ENCODE measurements at places on chromosomes 6 and 20.

GRCh38 chr6:55058682-55059081, 115.6 kb upstream of the HCRTR2 start:
- no peak for DNase-seq

GRCh38 chr6:38671885-38672467, 31.0 kb downstream of the GLO1 start:
- DNase-seq, result no peak

- DNase-seq, result no peak
These were observed 34.7 kb downstream of the FILIP1 start for GRCh38 chr6:75458895-75459294.

DNA sequence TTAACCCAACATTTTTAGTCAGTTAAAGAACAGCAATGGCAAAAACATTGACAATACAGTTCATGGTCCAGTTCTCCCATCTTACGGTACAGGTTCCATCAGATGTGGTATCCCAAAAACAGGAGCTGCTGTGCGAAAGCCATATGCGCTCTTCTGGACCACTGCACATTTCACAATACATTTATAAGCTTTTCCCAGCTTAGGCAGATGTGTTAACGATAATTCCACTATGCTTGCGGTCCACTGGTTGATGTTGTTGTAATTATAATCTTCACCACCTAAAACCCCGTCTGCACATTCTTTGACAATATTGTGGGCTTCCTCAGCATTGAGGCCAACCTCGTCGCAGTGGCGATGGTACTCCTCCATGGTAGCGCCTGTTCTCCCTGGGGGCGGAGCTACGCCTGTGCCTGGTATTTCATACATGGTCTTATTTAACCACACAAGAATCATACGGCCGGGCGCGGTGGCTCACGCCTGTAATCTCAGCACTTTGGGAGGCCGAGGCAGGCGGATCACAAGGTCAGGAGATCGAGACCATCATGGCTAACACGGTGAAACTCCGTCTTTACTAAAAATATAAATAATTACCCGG, 52.0 kb downstream of the BFSP1 start:
- DNase-seq, result no peak

GRCh38 chr6:158165919-158166416, 2.1 kb downstream of the SERAC1 start:
- DNase-seq, result no peak

- DNase-seq, result no peak
These were observed 102.9 kb downstream of the AIG1 start for GRCh38 chr6:143163621-143164020.

- DNase-seq, result no peak
These were observed 176.4 kb downstream of the ADGB start for GRCh38 chr6:146775220-146775619.

GRCh38 chr6:15325540-15325955, 79.7 kb downstream of the JARID2 start:
- DNase-seq, result no peak

DNA sequence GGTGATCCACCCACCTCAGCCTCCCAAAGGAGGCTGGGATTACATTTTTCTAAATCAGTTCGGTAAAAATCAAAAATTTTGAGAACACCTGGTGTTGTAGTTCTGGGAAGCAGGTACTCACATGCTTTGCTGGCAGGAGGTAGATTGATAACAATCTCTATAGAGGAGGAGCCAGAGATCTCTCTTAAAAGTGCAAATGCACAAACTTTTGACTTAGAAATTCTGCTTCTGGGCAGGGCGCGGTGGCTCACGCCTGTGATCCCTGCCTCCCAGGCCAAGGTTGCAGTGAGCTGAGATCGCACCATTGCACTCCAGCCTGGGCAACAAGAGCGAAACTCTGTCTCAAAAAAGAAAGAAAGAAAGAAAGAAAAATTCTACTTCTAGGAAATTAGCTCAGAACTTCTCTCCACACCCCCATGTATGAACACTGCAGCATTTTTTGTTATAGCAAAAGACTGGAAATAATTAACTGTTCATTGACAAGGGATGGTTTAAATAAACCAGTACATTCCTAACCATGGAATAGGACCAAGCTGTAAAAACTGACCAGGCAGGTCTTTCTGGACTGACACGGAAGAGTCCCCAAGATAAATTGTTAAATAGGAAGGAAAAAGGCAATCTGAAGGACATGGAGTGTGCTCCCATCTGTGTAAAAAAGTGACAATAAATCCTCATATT, 14.4 kb upstream of the TRIB3 start:
- no peak for DNase-seq

DNA sequence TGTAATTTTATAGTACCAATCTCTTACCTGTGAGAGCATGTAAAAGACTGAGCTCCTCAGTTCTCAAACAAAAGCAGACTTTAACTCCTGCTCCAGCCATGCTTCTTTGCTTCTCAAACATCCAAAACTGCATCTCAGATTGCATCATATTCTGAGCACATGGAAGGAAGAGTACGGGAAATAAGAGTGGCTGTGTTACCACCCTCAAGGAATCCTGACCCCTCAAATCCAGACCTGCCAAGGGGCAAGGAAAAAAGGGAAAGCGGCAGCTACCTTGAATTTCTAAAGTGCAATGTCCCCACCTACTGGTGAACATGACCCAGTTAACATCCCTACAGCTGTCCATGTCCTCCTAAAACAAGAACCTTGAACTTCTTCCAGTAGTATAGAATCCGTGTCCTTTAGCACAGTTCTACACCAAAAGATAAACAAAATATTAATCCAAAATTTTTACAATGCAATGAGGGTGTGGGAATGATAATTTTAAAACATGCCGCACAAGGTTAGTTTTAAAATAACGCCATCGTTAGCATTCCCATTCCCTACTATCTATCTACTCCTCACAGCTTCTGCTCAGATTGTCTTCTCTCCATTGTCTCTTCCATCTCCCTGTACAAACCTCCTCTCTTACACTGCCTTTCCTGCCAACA, 34.1 kb upstream of the HLA-DQB1 start:
- no peak for DNase-seq

- DNase-seq, result no peak
These were observed 11.2 kb downstream of the NKX2-4 start for GRCh38 chr20:21386111-21386510.

GRCh38 chr6:75893776-75894152, 144.7 kb downstream of the MYO6 start:
- no peak for DNase-seq

- no peak for DNase-seq
These were observed 845 bp downstream of the ZMYND8 start for GRCh38 chr20:47355489-47356219.

DNA sequence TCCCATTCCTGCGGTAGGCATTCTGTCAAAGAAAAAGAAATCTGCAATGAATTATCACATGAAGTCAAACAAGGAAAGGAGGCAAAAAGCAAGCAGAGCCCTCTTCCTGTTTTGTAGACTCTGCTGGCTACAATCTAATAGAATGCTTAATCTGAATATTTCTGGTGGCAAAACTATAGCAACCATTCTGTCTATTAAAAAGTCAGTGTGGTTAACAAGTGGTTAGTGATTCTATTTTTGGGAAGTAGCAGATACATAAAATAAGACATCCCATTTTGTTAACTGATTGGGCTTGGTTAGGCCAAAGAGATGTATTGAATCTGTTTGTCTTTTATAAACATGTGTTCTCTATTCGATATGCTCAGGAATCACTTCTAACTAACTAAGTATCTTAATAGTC, 442.3 kb downstream of the CDC5L start:
- no peak for DNase-seq

- no peak for DNase-seq
These were observed 75.4 kb downstream of the RPP40 start for GRCh38 chr6:4928426-4928825.

- peak; percentile 11 for DNase-seq
These were observed 7.2 kb downstream of the HLA-G start for GRCh38 chr6:29834564-29835436.

- no peak for DNase-seq
These were observed 116.1 kb upstream of the CCN2 start for GRCh38 chr6:132067286-132067685.

GRCh38 chr6:166446567-166447065, 63.9 kb upstream of the MPC1 start:
- no peak for DNase-seq

DNA sequence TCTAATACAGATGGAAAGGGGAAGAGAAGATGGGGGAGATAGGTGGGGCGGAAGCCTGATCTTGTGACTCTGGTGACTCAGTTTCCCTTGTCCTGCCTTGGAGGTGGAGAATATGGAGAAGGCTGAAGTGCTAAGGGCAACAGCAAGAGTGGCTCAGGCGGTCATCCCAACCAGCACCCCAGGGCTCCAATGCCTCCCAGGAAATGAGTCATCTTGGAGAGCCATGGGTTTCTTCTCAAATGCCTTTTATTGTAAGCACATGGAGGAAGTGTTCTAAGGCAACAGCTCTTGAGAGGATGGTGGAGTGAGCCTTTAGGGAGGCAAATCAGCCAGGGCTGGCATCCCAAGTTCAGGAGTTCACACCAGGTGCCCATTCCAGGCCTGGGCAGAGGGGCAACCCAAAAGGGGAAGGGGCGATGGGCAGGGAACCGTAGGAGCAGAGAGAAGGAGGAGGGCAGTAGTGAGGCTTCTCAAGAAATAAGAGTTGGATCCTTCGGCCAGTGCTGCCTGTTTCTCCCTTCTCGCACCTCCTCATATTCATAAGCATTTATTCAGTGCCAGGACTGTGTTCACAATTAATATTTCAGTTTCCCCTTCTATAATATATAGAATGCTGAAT, 13.2 kb upstream of the AHCY start:
- no peak for DNase-seq

DNA sequence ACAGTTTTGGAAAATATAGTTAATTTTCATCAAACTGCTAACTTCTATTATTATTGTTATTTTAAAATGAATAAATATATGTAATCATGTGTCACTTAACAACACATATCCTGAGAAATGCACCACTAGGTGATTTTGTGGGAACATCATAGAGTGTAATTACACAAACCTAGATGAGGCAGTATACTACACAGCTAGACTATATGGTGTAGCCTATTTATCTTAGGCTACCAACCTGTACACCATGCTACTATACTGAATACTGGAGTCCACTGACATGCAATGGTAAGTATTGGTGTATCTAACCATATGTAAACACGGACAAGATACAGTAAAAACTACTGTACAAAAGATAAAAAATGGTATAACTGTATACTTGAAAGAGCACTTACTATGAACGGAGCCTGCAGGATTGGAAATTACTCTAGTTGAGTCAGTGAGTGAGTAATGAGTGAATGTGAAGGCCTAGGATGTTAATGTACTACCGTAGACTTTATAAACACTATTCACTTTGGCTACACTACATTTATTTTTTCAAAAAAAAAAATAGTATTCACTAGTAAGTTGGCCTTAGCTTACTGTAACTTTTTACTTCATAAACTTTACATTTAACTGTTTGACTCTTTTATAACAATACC, 72.4 kb downstream of the ASCC3 start:
- no peak for DNase-seq

- DNase-seq, result no peak
These were observed 230.1 kb downstream of the ERMARD start for GRCh38 chr6:169981568-169981967.

GRCh38 chr20:23061734-23062561, 12.5 kb upstream of the THBD start:
- no peak for DNase-seq

DNA sequence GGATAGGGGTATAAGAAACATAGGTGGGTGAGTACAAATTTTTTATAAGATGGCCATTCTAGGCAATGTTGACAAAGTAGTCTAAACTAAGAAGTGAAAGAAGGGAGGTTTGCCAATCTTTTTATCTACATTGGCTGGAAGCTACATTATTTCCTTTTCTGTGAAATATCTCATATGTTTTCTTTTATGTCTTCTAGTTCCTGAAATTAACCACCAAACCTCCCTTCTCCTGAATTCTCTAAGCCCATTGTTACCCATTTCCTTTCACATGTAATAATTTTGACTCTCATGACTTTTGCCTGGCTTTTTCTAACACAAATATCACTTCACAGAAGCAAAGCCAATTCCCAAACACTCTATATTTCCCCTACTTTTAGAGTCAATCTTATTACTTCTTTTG, 496.2 kb upstream of the JAG1 start:
- DNase-seq, result no peak

DNA sequence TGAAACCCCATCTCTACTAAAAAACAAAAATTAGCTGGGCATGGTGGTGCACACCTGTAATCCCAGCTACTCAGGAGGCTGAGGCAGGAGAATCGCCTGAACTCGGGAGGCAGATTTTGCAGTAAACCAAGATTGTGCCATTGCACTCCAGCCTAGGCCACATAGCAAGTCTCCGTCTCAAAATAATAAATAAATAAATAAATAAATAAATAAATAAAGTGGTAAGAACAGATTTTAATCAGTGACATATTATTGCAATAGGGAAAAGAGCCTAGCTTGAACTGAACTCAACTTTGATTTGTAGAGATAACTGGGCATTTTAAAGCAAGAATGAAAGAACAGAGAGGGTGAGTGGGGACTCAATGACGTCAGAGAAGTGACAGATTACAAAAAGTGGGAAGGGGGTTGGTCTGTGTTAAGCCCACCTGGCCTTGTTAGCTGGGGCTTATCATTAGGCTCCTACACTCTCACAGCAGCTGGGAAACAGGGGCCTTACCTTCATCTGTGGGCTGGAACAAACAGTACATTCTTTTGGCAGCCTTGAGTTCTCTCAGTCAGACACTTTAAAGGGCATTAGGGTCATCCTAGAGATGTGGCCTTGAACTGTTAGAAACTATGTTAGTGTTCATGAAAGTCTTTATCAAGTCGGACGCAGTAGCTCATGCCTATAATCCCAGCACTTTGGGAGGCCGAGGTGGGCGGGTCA, 24.5 kb upstream of the KIFC1 start:
- DNase-seq, result no peak

DNA sequence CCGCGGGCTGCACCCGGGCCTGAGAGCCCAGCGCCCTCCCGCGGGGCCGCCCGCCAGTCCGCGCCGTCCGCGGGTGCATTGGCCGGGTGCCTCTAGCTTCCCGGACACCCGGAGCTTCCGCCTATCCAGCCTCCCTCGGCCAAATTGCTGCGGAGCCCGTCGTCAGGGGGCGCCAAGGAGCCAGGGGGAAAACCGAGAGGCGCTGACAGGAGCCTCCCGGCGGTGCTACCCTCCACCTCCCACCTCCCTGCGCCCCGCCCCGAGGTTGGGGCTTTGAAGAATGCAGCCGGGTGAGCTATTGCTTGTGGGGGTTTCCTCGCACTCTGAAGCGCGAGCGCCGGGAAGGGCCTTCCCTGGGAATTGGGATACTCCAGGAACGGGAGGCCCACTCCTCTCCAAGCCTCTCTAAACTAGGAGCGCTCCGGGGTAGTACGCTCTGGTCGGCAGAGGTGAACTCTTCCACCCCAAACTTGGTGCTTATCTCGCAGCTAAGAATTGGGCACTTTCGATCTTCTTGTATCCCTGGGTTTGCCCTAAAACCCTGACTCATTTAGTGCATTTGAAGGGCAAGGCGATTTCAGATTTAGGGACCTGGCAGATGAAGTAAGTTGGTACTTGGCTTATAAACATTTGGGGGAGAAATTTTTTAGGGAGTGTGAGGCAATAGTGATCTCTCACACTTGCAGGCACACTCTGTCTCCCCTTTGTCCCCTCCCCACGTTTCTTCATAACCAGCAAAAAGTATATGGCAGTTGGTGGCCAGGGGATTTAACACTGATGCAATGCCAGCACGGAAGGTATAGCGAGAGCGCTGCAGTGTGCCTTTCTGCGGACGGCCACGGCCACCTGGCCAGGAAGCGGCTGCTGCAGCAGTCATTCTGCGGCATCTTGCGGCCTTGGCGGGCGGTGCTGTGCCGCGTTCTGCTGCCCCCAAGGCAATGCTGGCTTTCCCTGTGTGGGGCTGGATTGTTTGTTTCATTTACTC, 556 bp downstream of the BEND6 start:
- DNase-seq, result peak; percentile 10

- DNase-seq, result no peak
These were observed 3.7 kb upstream of the MLIP start for GRCh38 chr6:54107470-54108090.

GRCh38 chr6:36703081-36703606, 5.5 kb downstream of the RAB44 start:
- no peak for DNase-seq
